ENCODE measurements at places on chromosomes 3 and 15.

DNA sequence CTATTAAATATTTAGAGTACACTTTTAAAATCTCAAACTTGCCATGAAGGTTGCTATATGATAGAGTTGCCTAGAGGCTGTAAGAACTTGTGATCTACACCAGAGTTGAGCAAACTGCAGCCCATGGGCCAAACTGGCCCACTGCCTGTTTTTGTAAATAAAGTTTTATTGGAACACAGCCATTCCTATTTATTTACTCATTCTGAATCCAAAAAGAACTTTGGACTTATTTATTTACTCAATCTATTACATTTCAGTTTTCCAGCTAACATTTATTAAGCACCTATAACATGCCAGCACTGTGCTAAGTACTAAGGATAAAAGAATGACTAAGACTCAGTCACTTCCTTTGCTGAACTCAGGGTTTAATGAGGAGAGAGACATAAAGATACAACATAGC, 403.6 kb downstream of the ERC2 start:
- no peak for DNase-seq

- no peak for DNase-seq
These were observed 901.6 kb downstream of the TUSC7 start for GRCh38 chr3:117611211-117611610.

GRCh38 chr3:36494461-36495109, 114.3 kb downstream of the STAC start:
- DNase-seq: no peak

- no peak for DNase-seq
These were observed 103.1 kb upstream of the LRTM1 start for GRCh38 chr3:55030938-55031337.

DNA sequence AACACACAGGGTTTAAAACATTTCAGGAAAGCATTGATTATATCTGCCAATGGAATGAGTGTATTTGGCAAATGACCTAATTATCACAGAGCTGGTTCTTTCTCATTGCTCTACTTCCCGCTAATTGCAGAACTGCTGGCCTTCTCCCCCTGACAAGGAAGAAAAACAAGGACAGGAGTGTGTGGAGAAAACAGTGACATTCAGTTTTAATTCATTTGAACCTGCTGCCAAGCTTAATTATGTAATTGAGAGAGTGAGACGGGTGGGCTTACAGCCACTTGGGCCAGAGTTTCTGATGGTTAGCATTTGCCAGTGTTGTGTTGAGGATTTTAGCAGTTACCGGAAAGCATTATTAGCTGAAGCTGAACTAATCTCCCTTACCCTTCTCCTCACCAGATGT, 301.4 kb downstream of the RBMS3 start:
- DNase-seq: no peak

Data from ELF-1 (cell line).